GM13977 (cell line): ENCODE measurements at places on chromosomes 16 and 17.

DNA sequence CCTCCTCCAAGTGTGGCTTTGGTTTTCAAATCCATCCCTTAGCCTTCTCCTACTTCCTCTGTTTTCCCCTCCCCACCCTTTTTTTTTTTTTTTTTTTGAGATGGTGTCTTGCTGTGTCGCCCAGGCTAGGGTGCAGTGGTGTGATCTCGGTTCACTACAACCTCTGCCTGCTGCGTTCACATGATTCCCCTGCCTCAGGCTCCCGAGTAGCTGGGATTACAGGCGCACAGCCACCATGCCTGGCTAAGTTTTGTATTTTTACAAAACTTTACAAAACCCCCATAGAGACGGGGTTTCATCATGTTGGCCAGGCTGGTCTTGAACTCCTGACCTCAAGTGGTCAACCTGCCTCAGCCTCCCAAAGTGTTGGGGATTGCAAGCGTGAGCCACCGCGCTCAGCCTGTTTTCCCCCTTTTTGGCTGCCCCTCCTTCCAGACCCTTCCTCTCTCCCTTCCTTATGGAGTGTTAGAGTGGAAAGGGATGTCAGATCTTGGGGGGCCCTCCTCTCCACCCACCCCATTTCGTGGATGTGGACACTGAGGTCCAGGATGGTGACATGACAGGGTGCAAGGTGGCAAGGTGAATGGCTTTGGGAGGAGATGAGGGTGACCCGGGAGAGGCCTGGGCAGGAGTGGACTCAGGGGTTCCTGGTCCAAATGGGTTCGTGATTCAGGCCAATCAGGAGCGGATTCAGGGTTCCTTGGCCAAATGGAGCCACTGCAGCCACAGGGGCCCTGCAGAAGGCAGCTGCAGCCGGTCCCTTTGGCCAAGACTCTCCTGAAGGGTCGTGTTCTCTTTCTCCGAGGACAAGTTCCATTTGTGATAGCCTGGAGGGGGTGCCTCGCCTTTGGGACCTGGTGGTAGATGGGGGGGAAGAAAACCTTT is 4.8 kb downstream of the ABCC1 start:
- no peak for DNase-seq

GRCh38 chr16:79758615-79759346 is 158.2 kb upstream of the MAF start:
- DNase-seq: no peak

DNA sequence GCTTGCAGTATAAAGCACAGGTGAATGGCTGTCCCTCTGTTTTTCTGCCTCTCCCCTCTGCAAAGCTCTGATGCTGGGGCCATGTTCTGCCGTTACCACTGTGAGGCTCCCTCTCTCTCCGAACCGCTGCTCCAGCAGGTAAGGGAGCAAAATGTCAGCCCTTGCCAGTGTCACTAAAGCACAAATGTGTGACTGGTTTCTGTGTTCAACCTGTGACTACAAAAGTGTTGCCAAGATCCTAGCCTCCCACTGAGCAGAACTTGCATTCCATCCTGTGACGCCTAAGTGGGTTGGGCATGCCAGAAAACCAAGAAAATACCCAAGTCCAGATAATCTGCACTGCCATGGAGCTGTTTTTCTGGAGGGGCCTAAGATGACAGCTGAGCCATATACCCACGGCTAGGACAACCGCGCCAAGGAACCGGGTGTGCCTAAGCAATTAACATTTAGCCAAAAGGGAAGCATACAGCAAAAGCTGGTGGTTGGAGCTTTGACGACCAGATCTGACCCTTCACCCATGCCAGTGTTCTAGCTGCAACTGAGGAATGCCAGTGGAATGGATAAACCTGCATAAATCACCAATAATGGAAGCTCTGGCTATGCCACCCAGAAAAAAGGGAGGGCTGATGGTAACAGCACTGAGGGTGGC is 35.0 kb downstream of the PSME3IP1 start:
- no peak for DNase-seq

DNA sequence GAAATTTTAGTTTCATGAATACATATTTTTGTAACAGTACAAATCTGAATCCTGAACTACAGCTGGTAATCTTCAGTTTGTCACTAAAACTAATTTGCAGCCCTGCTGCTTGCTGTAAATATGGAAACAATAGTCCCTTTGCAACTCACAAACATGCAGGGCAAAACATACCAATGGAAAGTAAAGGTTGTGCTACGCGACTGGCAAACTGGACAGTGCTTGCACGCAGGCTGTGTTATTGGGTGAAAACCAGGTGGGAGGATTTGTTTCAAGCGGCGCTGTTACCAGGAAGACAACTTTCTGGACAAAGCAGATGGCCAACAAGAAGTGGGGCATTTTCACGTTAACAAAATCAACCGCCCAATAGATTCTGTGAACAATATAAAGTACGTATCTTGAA is 93.5 kb downstream of the CDYL2 start:
- peak; percentile 35 for DNase-seq

GRCh38 chr17:72124438-72124775 is 3.6 kb downstream of the SOX9 start:
- DNase-seq: no peak
